ENCODE measurements at places on chromosomes 2 and 18.
A peak's percentile ranks its signal among the peaks of the same experiment; 100 is the strongest.

- no peak for DNase-seq
These were observed 79.3 kb upstream of the TGFA start for GRCh38 chr2:70632966-70633365.

GRCh38 chr2:241950413-241951315, 81.1 kb downstream of the RTP5 start:
- DNase-seq = peak; percentile 78

DNA sequence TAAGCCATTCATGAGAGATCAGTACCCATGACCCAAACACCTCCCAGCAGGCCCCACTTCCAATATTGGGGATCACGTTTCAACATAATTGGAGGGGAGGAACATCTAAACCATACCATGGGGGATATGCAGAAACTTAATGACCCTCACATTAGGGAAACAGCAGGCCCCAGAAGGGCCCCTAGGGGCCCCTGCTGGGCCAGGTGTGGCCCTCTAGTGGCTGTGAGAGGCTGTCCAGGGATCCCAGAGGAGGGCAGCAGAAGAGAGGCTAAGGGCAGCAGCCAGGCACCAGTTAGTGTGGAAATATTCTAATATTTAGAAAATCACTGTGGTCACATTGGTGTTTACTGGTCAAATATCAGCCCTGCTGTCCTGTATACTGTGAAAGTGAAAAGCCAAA, 49.3 kb upstream of the ANKRD44 start:
- DNase-seq = no peak

GRCh38 chr18:76363436-76364120, 131.5 kb downstream of the ZNF516 start:
- DNase-seq = no peak

- no peak for DNase-seq
These were observed 6.9 kb downstream of the GMCL1 start for GRCh38 chr2:69836316-69836715.
